ENCODE measurements at places on chromosomes 7 and 10.
A peak's percentile ranks its signal among the peaks of the same experiment; 100 is the strongest.

- peak; percentile 33 for DNase-seq
Measured at GRCh38 chr10:135601-136464, 578 bp downstream of the ZMYND11 start.

GRCh38 chr7:26097837-26098668 lies 53.9 kb upstream of the NFE2L3 start:
- DNase-seq, result no peak

DNA sequence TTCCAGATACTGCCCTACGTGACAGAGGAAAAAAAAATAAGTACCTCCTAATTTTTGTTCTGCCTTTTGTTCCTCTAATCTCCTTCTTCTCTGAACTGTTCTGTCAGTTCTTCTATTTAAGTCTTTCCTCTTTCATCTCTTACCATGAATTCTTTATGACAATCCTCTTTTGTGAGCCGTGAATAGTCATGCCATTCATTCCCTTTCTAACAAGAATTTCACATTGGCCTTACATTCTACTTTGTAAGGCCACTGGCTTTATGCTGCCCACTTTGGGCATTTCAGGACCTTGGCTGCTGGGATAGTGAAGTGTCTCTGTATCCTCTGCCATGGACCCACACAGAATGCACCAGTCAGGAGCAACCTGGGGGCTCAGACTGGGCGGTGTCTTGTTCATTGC lies 52.9 kb downstream of the ATOH7 start:
- no peak for DNase-seq

GRCh38 chr10:103500481-103500880 lies 7.0 kb downstream of the NEURL1 start:
- DNase-seq, result no peak

DNA sequence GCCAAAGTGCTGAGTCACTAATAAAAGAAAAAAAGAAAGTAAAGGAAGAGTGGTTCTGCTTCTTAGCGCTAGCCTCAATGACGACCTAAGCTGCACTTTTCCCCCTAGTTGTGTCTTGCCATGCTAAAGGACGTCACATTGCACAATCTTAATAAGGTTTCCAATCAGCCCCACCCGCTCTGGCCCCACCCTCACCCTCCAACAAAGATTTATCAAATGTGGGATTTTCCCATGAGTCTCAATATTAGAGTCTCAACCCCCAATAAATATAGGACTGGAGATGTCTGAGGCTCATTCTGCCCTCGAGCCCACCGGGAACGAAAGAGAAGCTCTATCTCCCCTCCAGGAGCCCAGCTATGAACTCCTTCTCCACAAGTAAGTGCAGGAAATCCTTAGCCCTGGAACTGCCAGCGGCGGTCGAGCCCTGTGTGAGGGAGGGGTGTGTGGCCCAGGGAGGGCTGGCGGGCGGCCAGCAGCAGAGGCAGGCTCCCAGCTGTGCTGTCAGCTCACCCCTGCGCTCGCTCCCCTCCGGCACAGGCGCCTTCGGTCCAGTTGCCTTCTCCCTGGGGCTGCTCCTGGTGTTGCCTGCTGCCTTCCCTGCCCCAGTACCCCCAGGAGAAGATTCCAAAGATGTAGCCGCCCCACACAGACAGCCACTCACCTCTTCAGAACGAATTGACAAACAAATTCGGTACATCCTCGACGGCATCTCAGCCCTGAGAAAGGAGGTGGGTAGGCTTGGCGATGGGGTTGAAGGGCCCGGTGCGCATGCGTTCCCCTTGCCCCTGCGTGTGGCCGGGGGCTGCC lies at the start of gene IL6:
TSS of gene IL6 (plus strand) at position 294 of the 807 bp plus-strand sequence. CDS start at position 357, 63 bp downstream.
- peak; percentile 84 for DNase-seq

All from NCI-H1105 treated with DMSO at 0.1 percent for 48 hours (cell line).